ENCODE measurements at places on chromosomes 2 and 18.
A peak's percentile ranks its signal among the peaks of the same experiment; 100 is the strongest.

GRCh38 chr2:42368817-42369531 lies 8.0 kb upstream of the COX7A2L start:
- no peak for DNase-seq

DNA sequence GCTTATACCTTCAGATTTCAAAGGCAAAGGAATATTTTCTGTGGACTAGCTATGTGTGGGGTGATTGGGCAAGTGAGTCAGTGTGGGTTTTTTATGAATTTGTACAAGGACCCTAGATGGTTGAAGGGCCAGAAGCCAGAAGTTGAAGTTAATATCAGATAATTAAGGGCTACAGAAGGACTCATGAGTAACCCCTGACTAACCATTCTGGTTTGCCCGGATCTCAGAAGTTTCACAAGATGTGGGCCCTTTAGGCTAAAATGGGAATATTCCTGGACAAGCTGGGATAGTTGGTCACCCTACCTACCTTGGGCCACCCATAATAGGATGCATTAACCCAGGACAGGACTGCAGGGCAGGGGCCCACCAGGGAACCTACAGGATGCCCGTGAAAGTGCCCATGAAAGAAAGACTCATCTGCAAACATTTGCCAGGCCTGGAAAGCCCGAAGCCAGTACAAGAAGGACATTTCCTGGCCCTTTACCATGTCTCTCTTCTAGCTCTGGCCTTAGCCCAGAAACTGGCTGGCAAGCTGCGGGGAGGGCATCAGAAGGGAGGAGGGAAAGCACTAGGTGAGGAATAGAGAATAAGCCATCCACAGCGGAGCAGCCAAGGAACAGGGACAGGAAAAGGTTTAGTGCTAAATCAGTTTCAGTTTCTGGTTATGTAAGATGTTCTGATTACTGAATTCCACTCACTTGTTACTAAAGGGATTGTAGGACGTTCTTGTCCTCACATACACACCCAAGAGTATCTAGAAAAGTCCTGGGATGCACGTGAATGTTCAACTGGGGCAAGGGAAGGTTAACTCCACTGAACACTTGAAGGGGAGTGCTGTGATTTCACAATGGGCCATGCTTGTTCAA lies 33.6 kb downstream of the GCG start:
- DNase-seq = no peak

- no peak for DNase-seq
Observed at GRCh38 chr18:79260023-79260422, 135.7 kb upstream of the NFATC1 start.

DNA sequence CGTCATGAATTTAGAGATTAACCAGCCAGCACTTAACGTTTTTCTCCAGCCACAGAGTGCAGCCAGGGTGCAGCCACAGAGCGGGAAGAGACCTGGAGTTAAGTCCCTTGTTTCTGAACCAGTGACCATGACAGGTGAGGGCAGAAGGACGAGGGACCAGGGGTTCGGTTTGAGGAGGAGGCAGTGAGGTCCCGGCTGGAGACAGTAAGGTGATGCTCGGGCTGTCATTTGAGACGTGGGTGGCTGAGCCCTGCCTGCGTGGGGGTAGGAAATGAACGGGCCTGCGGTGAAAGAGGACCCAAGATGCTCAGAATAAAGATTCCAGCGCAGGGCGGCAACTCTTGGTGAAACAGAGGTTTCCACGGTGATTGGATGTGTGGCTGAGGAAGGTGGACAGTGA lies 205.9 kb downstream of the SNTG2 start:
- no peak for DNase-seq

DNA sequence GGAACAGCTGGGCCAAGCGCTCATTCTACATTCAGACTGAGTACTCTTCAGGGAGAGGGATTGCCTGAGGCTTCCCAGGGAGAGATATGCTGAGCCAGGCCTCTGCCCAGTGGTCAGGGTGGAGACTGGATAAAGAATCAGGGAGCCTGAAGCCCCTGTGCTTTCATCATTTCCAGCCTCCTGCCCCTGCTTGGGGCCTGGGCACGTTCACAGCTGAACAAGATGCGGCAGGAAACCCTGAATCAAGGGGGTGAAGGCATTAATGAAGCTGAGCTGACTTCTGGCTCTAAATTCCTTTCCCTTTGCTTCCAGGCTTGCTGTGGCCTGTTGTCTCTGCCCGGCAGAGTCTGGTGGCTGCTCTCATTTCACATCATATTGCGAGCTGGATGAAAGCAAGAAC lies 35.0 kb downstream of the RPL37A start:
- no peak for DNase-seq

- no peak for DNase-seq
Observed at GRCh38 chr2:129653246-129653645, 326.2 kb upstream of the RAB6C start.

GRCh38 chr2:71292159-71292558 lies 39.4 kb upstream of the ZNF638 start:
- no peak for DNase-seq

- no peak for DNase-seq
Observed at GRCh38 chr2:70921031-70921430, 14.7 kb upstream of the ATP6V1B1 start.

- DNase-seq = no peak
Observed at GRCh38 chr2:202215179-202215578, 23.2 kb downstream of the SUMO1 start.

DNA sequence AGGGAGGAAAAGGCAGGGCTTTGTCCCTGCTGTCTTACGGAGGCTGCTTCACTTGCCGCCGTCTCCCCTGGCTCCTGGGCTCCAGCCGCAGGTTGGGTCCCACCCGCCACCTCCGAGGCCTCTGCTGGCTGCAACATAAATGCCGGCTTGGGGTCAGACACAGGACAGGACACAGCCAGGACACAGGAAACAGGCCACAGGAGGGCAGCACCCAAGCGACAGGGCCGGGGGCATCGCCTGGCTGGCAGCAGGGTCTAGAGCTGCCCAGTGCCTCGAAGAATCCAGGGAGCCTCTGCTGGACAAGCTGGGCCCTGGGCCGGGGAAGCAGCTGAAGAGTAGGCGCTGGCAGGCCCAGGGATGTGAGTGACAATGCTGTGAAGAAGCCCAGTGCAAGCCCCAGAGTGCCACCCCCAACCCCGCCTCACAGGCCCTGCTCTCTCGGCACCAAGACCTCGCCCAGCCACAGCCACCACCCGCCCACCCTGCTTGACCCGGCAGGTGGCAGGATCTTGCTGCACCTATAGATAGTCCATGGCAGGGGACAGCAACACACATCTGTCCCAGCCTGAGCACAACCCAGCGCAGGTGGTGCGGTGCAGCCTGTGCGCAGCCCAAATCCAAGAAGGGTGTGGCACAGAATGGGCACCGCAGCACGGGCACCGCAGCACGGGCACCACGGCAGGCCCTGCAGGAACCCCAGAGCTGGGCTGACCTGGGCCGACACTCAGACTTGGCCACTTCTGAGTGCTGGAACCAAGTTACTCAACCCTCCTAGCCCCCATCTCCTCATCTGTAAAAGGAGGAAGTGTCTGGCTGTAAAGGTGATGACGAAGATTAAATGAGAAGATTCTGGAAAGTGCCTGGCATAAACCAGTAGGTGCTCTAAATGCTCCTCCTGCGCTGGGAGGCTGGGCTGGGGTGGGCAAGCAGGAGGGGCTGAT lies 55.6 kb downstream of the BIN1 start:
- DNase-seq = no peak

DNA sequence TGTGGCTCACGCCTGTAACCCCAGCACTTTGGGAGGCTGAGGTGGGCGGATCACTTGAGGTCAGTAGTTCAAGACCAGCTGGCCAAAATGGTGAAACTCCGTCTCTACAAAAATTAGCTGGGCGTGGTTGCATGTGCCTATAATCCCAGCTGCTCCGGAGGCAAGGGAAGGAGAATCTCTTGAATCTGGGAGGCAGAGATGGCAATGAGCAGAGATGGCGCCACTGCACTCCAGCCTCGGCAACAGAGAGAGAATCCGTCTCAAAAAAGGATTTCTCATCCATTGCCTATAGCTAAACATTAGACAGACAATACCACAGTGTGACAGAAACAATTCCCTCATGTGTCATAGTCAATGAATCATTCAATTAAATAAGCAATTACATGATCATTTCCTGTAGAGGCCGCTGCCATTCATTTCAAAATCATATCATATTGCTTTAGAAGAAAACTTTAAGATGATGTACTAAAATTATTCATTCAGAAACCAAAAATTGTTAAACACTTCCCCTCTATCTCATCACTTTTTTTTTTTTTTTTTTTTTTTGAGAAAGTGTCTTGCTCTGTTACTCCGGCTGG lies 69.5 kb upstream of the TGIF1 start:
- no peak for DNase-seq

GRCh38 chr2:61356261-61356957 lies 114.5 kb downstream of the USP34 start:
- no peak for DNase-seq

DNA sequence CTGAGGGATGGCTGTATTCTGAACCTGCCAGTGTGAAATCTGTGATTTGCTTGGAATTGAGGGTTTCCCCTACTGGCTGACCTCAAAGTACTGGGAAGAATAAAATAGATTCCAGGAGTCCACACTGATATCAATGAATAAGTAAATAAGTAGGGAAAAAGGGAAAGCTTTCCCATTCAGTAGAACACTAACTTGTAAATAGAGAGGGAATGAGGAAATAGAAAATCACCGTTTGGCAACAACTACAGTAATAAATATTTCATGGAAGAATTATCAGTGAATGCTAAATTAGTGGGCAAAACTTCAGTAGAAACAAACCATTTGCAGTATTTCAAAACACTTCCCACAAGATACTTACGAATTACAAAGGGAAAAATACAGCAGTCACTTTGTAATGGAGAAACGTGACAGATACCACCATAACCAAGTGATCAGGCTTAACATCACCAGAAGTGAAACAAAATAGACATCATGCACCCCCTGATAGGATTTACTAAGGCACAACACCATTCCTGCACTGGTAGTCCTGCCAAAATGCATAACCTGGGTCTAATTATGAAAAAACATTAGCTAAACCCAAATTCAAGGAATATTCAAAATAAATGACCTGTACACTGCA lies 88.5 kb downstream of the ICA1L start:
- no peak for DNase-seq

DNA sequence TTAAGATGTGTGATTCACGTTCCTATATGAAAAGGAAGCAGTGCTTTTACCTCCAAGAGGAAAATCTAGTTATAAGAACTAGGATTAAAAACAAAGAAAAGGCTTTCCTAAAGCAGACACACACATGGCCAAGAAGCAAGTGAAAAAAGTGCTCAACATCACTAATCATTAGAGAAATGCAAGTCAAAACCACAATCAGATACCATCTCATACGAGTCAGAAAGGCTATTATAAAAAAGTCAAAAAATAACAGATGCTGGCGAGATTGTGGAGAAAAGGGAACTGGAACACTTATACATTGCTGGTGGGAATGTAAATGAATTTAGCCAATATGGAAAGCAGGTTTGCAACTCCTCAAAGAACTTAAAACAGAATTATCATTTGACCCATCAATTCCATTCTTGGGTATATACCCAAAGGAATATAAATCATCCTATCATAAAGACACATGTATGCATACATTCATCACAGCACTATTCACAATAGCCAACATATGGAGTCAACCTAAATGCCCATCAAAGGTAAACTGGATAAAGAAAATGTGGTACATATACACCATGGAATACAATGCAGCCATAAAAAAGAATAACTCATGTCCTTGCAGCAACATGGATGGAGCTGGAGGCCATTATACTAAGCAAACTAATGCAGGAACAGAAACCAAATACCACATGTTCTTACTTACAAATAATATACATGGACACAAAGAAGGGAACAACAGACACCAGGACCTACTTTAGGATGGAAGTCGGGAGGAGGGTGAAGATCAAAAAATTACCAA lies 285.3 kb downstream of the RAD51AP2 start:
- DNase-seq = peak; percentile 1

GRCh38 chr2:204437815-204438756 lies 107.2 kb upstream of the PARD3B start:
- no peak for DNase-seq

DNA sequence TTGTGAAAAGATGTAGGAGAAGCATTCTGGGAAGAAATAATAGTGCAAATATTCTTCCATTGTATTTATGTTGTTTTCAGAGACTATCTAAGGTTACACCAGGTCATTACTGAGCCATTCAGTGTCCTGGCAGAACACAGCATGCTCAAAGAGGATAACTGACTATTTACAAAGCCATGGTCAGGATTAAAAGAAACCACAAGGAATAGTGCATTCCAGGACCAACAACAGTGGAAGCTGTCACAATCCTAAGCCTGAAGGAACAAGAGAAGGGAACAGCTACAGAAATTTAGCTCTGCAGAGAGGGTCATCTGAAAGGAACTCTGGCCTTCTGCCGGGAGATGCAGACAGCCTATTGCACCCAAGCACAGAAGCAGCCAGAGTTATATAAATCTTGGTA lies 116.7 kb downstream of the DSC3 start:
- DNase-seq = no peak

- no peak for DNase-seq
Observed at GRCh38 chr18:11054497-11054896, 94.9 kb downstream of the PIEZO2 start.

GRCh38 chr2:234887195-234887594 lies 64.6 kb upstream of the SH3BP4 start:
- no peak for DNase-seq

- DNase-seq = no peak
Observed at GRCh38 chr2:39816428-39816827, 37.4 kb upstream of the THUMPD2 start.

GRCh38 chr18:47313901-47314300 lies 62.4 kb upstream of the SKOR2 start:
- no peak for DNase-seq

- no peak for DNase-seq
Observed at GRCh38 chr2:148508878-148509287, 135.7 kb upstream of the EPC2 start.

Data from astrocyte of the cerebellum (primary cell).